ENCODE measurements at places on chromosomes 11 and 22.

DNA sequence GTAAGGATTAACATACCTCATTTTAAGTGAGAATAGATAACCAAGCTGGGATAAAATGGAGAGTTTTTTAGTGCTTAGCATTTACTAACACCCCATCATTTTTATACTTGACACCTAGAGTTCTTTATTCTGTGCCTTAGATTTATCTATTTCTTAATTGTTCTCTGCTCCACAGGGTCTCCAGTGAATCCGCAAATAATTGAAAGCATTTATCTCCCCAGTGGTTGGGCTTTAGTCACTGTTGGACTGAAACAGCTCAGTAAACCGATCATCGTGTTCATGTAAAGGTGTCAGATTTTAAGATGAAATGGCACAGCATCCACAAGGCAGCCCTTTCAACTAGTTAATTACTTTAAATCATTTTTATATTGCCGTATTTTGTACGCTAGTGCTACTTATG is 17.8 kb upstream of the GRIA4 start:
- no peak for DNase-seq

- no peak for DNase-seq
Observed at GRCh38 chr11:11432621-11433319, 79.7 kb upstream of the CSNK2A3 start.

GRCh38 chr11:14320020-14320419 is 39.0 kb downstream of the RRAS2 start:
- DNase-seq, result no peak

- DNase-seq, result no peak
Observed at GRCh38 chr11:134976551-134976950, 564.5 kb upstream of the B3GAT1 start.

DNA sequence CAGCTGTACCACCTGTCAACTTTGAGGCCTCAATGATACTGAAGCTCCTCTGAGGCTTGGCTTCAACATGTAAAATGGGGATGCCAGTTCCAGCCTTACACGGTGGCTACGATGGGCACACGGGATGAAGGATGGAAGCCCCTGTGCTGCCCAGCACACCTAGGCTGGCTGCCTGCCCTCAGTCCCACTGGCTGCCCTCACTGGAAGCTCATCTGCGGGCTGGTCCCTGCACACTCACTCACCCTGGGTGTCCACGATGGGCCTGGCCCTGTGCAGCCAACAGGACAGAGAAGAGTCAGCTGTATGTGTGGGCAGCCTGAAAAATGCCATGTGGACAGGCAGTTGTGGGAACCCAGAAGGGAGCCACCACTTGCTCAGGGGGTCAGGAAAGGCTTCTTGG is 2.2 kb downstream of the YIF1A start:
- DNase-seq, result no peak

DNA sequence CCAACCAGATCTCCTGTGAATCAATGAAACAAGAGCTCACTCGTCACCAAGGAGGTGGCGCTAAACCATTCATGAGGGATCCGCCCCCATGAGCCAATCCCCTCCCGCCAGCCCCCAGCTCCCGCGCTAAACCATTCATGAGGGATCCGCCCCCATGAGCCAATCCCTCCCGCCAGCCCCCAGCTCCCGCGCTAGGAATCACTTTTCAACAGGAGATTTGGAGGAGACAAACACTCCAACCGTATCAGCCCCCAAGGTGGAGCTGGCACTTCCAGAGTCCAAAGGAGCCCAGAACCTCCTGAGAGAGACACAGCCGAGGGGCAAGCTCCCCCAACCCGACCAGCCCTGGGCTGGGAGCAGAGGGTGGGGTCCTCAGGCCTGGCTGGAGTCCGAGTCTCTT is 40.9 kb upstream of the PRR5 start:
- DNase-seq, result no peak

- no peak for DNase-seq
Observed at GRCh38 chr11:69377029-69377952, 83.3 kb downstream of the MYEOV start.

DNA sequence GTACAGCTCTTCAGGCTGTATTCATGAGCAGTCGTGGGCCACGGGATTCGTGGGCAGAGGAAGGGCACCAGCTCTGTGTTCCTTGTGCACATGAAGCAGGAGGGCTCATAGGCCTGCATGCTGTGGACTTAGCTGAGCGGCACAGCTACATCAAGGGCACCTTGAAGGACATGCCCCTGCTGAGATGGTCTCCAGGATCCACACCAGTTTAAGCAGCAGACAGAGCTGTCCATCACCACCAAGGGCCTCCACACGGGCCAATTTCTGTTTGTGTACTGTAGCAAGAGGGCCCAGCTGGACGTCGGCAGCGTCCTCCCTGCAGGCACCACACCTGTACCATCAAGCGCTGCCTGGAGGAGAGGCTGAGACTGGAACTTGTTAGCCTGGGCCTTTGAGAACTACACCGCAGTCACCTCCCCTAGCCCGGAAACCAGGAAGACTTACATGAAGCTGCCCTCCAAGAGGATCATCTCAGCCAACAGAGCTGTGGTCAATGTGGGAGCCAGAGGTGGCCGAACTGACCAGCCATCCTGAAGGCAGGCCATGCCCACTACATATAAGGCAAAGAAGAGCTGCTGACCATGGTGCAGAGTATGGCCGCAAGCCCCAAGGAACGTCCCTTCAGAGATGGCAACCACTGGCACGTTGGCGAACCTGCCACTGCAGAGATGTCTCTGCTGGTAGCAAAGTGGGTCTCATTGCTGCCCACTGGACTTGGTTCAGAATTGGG is 32.7 kb upstream of the GNB1L start:
- DNase-seq, result no peak

- DNase-seq, result no peak
Observed at GRCh38 chr11:66641834-66642233, 3.3 kb downstream of the RBM4 start.

DNA sequence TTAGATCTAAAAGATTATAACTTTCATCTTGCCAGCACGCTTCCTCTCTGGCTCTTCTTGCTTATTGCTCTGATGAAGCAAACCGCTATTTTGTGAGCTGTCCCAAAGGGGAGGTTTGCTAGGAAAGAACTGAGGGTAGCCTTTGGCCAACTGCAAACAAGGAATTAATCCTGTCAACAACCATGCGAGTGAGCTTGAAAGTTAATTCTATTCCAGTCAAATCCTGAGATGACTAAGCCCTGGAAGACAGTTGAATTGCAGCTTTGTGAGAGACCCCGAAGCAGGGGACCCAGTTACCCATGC is 10.3 kb upstream of the RNF141 start:
- no peak for DNase-seq

- no peak for DNase-seq
Observed at GRCh38 chr11:115964091-115964490, 459.9 kb upstream of the CADM1 start.

- DNase-seq, result no peak
Observed at GRCh38 chr22:33255791-33256190, 197.6 kb upstream of the SYN3 start.
